NCI-H510A (cell line): ENCODE measurements at places on chromosomes 7 and 10.

GRCh38 chr10:92142512-92142911 is 148.4 kb downstream of the CPEB3 start:
- DNase-seq = no peak

DNA sequence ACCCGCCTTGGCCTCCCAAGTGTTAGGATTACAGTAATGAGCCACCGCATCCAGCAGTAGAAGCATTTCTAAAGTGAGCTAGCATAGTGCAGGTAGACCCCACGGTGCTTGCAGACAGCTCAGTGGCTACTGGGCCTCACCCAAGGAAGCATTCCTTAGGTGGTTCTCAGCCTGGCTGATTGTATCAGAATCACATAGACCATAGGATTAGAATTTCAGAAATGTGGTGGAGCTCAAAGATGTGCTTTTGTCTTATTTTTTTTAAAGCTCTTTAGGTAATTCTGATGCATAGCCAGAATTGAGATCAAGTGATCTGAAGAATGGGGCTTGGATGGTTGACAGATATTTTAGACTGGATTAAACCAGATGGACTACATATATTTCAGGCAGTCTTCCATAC is 10.9 kb downstream of the ANLN start:
- no peak for DNase-seq

DNA sequence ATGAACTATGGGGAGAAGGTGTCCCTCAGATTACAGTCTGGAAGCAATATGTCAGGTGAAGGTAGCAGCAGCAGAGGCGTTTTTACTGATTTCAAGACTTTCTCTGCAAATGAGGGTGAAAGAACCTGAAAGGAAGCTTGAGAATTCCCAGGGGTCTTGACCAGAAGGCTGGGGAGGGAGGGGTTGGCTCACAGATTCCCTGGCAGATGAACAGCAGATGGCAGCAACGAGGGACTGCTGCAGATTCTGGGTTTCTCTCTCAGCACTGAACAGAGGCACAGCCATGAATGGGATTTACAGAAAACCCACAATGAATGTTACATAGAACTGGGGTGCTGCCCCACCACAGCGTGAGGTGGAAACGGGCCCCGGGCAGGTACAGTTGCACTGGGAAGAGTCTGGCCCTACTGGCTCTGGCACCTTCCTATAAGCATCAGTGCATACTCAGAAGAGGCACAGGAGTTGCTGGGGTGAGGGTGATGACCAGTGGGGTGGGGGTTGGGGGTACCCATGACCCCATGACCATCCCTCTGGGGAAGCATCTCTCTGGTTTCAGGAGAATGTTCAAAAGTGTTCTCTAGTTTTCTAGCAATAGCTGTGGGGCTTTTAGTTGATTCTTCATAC is 317.8 kb downstream of the SH2D4B start:
- DNase-seq = no peak

- DNase-seq = no peak
These were observed 293.3 kb downstream of the TWIST1 start for GRCh38 chr7:18824157-18824556.

DNA sequence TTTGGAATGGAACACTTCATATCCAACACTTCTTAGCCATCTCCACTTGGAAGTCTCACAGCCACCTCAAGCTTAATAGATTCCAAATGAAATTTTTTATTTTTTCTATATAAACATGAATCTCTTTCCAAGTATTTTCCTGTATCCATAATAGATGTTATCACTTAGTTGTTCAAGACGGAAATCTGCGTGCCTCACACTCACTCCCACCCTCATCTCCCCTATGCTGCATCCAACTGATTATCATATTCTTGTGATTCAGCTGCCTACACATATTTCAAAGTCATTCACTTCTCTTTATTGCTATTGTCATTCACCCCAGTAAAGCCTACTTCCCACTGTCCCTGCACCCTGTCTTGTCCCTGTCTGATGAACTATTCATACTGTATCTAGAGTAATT is 70.2 kb upstream of the MKX start:
- DNase-seq = no peak

GRCh38 chr7:68014031-68014736 is 1017.6 kb downstream of the TYW1 start:
- DNase-seq = no peak

- no peak for DNase-seq
These were observed 45.7 kb downstream of the ZNF138 start for GRCh38 chr7:64839910-64840309.

DNA sequence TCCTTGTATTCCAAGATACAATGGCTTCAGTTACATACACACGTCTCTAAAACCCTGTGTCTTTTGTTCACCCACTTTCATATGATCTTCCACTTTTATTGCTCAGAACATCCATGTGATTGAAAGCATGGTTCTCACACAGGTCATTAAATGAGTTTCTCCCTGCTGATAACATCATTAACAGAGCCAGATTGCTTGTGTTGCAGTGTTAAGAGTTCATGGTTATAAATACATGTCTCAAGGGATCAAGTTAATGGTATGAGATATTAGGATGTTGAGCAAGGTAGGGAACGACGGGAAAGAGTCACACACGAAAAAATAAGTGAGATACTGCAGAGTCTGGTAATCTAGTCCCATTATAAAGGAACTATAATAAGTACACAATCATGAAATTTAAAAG is 861.5 kb downstream of the SORCS1 start:
- no peak for DNase-seq

- DNase-seq = no peak
These were observed 11.0 kb downstream of the MYO1G start for GRCh38 chr7:44967571-44968446.

DNA sequence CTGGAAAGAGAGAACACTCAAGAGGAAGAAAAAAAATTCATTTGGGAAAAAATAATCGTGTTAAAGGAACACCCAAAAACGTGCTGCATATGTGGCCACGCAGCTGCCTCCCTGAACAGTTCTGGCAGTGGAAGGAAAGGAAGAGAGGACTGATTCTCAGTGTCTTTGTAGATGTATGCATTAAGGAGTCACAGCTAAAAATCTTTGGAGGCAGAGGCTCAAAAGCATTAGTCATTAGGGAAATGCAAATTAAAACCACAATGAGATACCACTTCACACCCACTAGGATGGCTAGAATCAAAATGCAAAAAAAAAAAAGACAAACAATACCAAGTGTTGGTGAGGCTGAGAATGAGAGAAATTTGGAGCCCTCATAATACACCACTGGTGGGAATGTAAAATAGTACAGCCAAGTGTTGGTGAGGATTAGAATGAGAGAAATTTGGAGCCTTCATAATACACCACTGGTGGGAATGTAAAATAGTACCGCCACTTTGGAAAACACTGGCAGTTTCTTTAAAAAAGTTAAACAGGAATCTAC is 134.7 kb downstream of the SLIT1 start:
- DNase-seq = no peak

- DNase-seq = no peak
These were observed 55.1 kb downstream of the VCL start for GRCh38 chr10:74052994-74053393.

DNA sequence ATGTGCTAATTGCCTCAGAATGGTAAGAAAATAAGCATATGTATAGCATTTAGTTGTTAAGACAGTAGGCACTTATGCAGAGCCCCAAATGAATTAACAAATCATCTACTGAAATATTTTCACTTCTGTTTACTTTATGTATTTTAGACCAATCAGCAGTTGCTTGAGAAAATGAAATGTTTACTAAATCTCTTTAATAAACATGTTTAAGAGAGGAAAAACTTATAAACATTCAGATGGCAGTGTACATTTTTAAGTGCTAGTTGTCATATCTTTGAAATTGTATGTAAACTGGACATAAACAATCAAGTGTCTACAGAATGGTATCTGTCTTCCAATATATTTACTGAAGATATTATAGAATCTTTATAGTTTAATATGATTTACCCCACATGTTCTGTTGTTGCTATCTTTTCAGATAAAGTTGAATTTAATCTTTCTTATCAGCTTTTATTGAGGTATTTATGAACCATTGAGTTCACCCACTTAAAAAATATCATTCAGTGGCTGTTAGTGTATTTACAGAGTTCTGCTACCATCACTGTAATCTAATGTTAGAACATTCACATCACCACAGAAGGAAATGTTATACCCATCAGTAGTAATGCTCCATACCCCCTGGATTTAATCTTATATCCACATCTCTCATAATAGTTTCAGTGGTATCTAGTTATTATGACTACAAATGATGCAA is 264.3 kb downstream of the ADK start:
- no peak for DNase-seq

DNA sequence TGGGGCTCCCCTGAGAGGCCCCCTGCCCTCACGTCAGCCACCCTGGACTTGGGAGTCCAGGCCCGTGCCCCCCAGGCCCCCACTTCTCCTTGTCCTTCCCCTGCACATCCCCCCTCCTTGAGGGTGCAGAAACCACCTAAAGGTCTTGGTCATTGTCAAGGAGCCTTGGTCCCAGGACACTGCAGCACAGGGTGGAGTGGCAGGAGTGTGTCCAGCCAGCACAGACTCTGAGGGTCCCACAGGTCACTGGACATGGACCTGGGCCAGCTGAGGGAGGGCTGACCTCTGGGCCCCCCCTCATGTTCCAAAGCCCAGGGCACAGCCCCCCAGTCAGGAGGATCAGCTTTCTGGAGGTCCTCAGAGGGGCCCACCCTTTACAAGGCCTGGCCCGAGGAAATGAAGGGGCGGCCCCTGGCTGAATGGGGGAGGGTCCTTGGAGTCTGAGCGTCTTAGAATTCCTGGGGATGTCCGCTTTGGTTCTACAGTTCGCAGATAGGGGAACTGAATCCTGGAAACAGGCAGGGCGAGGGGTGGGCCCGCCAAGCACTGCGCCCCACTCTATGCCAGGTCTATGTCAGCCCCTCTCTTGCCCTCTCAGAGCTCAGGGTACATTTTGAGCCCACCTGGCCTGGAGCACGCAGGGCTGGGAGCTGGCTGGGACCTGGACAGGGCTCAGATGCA is 54.0 kb downstream of the PWWP2B start:
- no peak for DNase-seq

DNA sequence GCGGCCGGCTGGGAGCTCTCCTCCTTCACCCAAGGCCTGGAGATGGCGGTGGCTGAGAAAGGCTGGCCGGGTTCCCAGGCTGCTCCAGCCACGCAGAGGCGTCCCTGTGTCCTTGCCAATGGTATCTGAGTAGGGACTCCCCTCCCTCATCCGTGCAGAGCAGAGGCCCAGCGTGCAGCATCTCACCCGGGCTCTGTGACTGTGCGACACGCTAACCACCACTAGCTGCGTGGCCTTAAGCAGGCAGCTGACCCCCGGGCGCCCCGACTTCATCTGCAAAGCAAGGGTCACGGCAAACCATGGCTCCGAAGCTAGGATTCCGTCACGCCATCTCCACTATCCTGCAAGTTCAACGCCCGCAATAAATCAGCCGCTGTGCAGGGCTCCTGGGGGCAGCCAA is 47.2 kb upstream of the TNRC18 start:
- DNase-seq = no peak

- no peak for DNase-seq
These were observed 71.0 kb downstream of the CASD1 start for GRCh38 chr7:94580601-94581000.

DNA sequence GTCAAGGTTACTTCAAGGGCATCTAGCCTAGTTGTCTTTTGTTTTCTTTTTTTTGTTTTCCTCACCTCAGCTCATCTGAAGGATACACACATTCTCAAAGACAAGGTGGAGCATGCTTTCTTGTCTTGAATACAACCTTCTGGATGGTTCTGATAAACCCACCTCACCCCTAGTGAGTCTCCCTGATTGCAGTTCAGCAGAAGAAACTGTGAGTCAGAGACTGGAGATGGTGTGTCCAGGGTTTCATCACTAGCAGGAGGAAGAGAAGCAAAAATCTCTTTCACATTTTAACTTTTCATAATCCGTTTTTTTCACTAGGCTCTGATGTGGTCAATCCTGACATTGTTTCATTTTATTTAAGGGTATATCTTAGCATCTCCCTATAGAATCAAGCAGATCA is 143.0 kb upstream of the NRBF2 start:
- DNase-seq = no peak

- no peak for DNase-seq
These were observed 97.0 kb downstream of the CABCOCO1 start for GRCh38 chr10:61759751-61760150.

DNA sequence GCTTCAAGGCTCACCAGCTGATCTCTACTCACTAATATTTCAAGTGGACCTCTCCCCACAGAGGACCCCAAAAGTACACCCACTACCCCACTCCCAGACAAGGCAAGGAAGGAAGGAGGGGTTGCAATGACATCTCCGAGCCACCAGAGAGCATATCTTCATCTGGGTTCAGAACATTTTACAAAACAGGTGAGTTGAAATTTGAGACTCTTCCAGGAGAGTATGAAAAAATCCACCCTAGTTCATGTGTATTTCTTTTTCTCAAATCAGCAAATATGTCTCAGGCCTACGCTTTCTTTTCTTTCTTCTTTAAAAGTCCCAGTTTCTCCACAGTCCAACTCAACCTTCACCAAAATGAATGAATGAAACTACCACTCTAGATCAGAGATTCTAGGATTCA is 61.9 kb downstream of the SGMS1 start:
- DNase-seq = no peak
